ENCODE measurements at places on chromosomes 4 and X. TPM values are rescaled to one million over a fixed set of nuclear protein-coding genes. Genes with fewer than 3 reads are reported as not detected.

GRCh38 chr4:89316931-89317366, 9.3 kb upstream of the GPRIN3 start:
- H3K36me3 ChIP-seq: no peaks in the 10 kb centered on the region
- H3K4me1 ChIP-seq: peaks cover 8% of the 10 kb centered on the region
- H3K4me3 ChIP-seq: no peak overlapping the region
- no peaks in the 10 kb centered on the region for H3K27me3 ChIP-seq
- no peak overlapping the region for H3K27ac ChIP-seq
- DNase-seq: no peak

GRCh38 chr4:65353098-65353497, 317.2 kb downstream of the EPHA5 start:
- no peaks in the 10 kb centered on the region for H3K36me3 ChIP-seq
- no peak overlapping the region for H3K27ac ChIP-seq
- no peaks in the 10 kb centered on the region for H3K27me3 ChIP-seq
- DNase-seq: no peak

GRCh38 chr4:81314196-81314896, 99.3 kb upstream of the PRKG2 start:
- no peaks in the 10 kb centered on the region for H3K4me1 ChIP-seq
- H3K4me3 ChIP-seq: no peak overlapping the region
- H3K36me3 ChIP-seq: no peaks in the 10 kb centered on the region
- no peak overlapping the region for H3K27ac ChIP-seq
- peak; percentile 21 for DNase-seq

Gene GUCY1A1
- 13.2 TPM for total RNA-seq

- H3K4me1 ChIP-seq: no peaks in the 10 kb centered on the region
- no peak overlapping the region for H3K27ac ChIP-seq
- H3K36me3 ChIP-seq: no peaks in the 10 kb centered on the region
- no peaks in the 10 kb centered on the region for H3K27me3 ChIP-seq
- H3K4me3 ChIP-seq: no peak overlapping the region
Observed at GRCh38 chrX:19640693-19641374, 125.5 kb upstream of the MAP3K15 start.

DNA sequence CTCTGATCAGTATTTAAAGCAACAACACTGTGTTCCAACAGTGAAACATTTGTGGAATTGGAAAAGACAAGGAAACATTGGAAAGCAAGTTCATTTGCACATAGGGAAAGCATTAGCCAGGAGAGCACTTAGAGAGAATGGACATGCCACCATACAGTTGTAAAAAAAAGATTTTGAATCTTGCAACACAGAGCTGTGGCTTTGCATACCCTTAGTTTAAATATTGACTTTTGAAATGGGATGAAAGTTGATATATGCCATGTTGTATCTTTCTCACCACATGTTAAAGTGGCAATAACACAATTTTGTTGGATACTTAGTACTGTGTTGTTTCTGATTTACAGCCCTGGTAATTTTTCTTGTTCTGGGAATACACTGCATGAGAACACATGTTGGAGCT, 208.1 kb downstream of the BMPR1B start:
- H3K36me3 ChIP-seq: no peaks in the 10 kb centered on the region
- no peaks in the 10 kb centered on the region for H3K4me1 ChIP-seq
- no peak for DNase-seq
- no peak overlapping the region for H3K4me3 ChIP-seq
- no peaks in the 10 kb centered on the region for H3K27me3 ChIP-seq

- DNase-seq: no peak
- no peak overlapping the region for H3K4me3 ChIP-seq
- H3K4me1 ChIP-seq: peaks cover 4% of the 10 kb centered on the region
Observed at GRCh38 chr4:151417766-151418376, 8.9 kb downstream of the FHIP1A start.

- H3K27me3 ChIP-seq: no peaks in the 10 kb centered on the region
- no peaks in the 10 kb centered on the region for H3K36me3 ChIP-seq
- no peak overlapping the region for H3K4me3 ChIP-seq
- H3K27ac ChIP-seq: no peak overlapping the region
- H3K4me1 ChIP-seq: no peaks in the 10 kb centered on the region
Observed at GRCh38 chr4:46649390-46649789, 259.5 kb upstream of the GABRA2 start.

Gene MAGEB1
- not detected for total RNA-seq

Gene H2BW1
- not detected for total RNA-seq

GRCh38 chr4:65921180-65921579, 250.9 kb upstream of the EPHA5 start:
- no peaks in the 10 kb centered on the region for H3K36me3 ChIP-seq
- no peak overlapping the region for H3K4me3 ChIP-seq
- no peak for DNase-seq
- no peaks in the 10 kb centered on the region for H3K4me1 ChIP-seq
- H3K27ac ChIP-seq: no peak overlapping the region

DNA sequence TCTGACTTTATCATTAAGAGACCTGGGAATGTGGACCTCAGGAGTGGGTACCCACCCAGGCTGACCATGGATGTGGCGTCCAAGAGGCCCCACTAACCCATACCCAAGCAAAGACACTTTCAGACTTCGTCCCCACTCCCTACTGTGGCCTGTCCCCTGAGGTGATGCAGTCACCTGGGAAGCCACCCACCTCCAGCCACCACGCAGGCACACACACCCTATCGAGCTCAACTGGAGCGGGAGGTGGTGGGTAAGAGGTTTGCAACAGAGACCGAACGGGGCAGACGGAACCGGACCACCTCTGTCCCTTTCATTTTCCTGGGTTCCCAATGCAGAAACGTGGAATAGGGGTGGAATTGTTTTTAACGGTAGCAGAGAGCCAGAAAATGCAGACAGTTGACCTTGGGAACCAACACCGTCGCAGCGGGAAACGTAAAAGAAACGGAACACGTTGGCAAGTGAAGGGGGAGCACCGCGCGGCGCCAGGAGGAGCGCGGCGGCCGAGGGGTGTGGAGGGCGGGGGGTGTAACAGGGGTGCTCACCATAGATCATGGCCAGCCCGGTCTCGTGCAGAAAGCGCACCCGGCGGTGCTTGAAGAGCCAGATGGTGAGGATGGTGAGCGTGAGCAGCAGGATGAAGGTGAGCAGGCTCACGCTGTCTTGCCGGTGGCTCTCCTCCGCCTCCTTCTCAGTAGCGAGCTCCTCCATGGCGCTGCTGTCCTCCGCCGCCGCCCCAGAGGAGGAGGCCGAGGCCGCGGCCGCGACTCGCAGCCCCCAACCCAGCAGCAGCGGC, 559 bp downstream of the SLC9A7 start:
- no peaks in the 10 kb centered on the region for H3K4me1 ChIP-seq
- DNase-seq: peak; percentile 50
- no peaks in the 10 kb centered on the region for H3K27me3 ChIP-seq
- H3K27ac ChIP-seq: peak overlapping the region; percentile 57
- H3K36me3 ChIP-seq: no peaks in the 10 kb centered on the region
- peak overlapping the region; percentile 67 for H3K4me3 ChIP-seq

DNA sequence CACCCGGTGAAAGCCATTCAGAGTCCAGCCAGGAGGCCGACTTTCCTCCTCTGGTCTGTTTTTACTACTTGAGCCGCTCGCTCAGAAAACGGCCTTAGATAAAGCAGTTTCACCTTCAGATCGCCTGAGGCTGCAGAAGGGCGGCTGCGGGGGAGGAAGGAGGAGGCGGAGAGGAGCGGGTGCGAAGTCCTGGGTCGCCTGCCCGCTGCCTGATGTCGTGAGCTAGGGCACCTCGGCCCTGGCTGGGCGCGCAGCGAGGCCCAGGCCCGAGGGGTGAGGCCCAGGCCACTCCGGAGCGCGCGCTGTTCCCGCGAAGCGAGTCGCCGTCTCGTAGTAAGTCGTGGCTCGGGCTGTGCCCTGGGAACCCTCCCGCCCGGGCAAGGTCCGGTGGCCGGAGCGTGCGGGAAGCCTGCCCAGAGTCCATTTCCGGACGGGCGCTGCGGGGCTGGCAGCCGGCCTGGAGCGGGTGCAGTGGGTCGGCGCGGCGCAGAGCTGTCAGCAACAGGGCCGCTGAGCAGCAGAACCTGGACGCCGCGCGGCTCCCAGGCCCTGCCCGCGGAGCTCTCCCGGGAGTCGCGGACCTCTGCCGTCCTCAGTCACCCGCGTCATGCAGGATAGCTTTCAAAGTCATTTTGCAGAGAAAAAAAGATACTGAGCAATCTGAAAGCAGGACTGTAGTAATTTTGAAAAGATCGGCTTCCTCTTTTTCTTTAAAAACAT, 18.6 kb downstream of the TRIM2 start:
- no peaks in the 10 kb centered on the region for H3K27me3 ChIP-seq
- H3K4me3 ChIP-seq: peak overlapping the region; percentile 0
- DNase-seq: peak; percentile 59
- H3K36me3 ChIP-seq: no peaks in the 10 kb centered on the region

DNA sequence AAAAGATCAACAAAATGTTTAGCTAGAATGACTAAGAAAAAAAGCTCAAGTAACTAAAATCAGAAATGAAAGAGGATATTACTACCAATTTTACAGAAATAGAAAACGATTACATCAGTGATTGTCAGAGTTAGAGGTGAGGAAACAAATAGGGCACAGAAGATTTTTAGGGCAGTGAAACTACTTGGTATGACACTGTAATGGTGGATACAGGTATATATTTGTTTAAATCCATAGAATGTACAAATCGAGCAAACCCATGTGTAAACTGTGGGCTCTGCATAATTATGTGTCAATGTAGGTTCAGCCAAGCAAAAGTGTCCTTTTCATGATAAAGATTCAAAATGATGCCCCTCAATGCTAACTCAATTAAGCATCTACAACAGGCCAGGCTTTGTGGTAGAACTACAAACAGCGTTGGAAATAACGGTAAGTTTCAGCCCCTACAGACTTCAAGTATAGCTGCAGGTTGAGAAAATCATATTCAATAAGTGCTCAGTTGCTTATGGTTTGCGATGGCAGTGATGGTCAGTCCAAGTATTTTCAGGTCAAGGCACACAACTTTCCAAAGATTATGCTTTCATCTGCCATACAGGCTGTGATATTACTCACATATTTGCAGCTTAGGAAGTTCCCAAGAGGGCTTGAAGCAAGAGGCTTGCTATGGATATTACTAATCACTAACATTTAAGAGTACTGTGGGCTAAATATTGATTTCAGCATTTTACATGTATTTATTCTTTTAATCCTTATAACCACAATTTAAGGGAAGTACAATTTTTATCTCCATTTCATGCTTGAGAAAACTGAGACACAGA, 158.6 kb downstream of the TET2 start:
- no peak overlapping the region for H3K4me3 ChIP-seq
- H3K27ac ChIP-seq: no peak overlapping the region
- no peaks in the 10 kb centered on the region for H3K27me3 ChIP-seq
- H3K36me3 ChIP-seq: no peaks in the 10 kb centered on the region

GRCh38 chr4:128810871-128811570, 1.5 kb downstream of the JADE1 start:
- H3K27ac ChIP-seq: peak overlapping the region; percentile 98
- H3K4me3 ChIP-seq: peak overlapping the region; percentile 95
- peaks cover 8% of the 10 kb centered on the region for H3K4me1 ChIP-seq
- no peaks in the 10 kb centered on the region for H3K36me3 ChIP-seq
- no peaks in the 10 kb centered on the region for H3K27me3 ChIP-seq
- DNase-seq: peak; percentile 86

GRCh38 chr4:109026588-109026987, 263.7 kb upstream of the ETNPPL start:
- H3K4me1 ChIP-seq: no peaks in the 10 kb centered on the region
- no peaks in the 10 kb centered on the region for H3K27me3 ChIP-seq

Gene EFHC2
- total RNA-seq: not detected

DNA sequence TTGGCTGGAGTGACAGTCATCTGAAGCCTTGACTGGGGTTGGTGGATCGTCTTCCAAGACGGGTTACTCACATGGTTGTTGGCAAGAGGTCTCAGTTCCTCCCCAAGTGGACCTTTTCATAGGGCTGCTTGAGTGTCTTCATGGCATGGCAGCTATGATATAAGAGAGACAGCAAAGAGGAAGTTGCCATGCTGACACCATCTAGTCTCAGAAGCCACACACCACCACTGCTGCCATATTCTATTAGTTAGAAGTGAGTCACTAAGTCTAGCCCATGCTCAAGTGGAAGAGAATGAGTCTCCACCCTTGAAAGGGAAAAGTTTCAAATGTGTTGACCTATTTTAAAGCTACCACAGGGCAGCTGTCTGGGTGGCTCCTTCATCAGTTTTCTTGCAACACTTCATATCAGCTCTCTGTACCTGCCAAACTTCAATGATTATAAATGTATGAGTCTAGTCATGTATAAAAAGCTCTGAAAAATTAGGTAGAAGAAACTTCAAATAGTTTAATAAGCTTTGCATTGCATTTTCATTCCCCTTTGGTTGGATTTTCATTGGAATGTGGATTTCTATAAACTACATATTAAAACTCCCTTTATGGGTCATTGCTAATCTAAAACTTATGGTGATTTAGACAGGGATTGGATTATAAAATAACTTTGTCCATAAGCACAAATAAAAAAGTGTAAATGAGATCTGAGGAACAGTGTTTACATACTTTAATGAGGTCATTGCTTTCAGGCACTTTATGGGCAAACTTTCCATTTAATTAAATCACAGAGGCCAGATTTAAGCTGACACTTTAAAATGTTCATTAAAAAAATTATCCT, 68.0 kb upstream of the ATXN3L start:
- no peak for DNase-seq
- H3K4me3 ChIP-seq: no peak overlapping the region
- H3K27ac ChIP-seq: no peak overlapping the region
- peaks cover 4% of the 10 kb centered on the region for H3K4me1 ChIP-seq

- H3K27ac ChIP-seq: no peak overlapping the region
- no peak for DNase-seq
- no peaks in the 10 kb centered on the region for H3K36me3 ChIP-seq
- peak overlapping the region; percentile 47 for H3K4me3 ChIP-seq
- H3K4me1 ChIP-seq: peaks cover 28% of the 10 kb centered on the region
Observed at GRCh38 chr4:78058591-78059523, 1.7 kb downstream of the FRAS1 start.

DNA sequence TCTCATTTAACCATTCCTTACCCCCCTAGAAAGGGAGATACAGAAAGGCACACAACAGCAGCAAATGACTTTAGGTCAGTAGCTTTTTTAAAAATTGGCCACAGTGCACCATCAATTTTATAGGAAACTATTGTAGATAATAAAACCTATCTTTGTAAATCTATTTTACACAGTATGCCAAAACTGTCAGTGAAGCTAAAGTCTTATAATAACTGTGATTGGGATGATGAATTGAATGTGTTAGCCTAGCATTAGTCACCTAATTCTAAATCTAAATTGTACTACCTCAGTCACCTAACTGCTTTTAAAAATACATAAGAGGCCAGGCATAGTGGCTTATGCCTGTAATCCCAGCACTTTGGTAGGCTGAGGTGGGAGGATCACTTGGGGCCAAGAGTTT, 44.2 kb downstream of the SH3RF1 start:
- no peaks in the 10 kb centered on the region for H3K36me3 ChIP-seq
- no peak overlapping the region for H3K27ac ChIP-seq
- no peak overlapping the region for H3K4me3 ChIP-seq
- DNase-seq: no peak
- H3K27me3 ChIP-seq: no peaks in the 10 kb centered on the region

Gene GAGE12D
- total RNA-seq: not detected

DNA sequence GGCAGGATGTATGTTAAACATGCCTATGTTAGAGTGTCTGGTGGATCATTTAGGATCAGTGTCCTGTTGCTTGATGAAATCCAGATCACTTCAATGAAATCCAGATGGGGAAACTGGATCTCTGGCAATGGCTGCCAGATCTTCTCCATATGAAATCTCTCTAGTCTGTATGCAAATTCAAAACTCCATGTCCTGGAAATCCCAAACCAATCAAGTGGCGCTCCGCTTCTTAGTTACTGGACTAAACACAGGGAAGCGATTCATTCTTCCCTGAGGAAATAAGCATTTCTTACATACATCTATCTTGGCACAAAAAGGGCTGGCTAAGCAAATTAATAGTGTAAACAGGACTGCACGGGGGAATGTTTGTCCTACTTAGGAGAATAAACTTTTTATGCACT, 94.9 kb downstream of the HDAC8 start:
- H3K4me3 ChIP-seq: no peak overlapping the region
- no peaks in the 10 kb centered on the region for H3K27me3 ChIP-seq
- H3K36me3 ChIP-seq: no peaks in the 10 kb centered on the region

Gene BMP15
- total RNA-seq: not detected

Gene PDZD4
- total RNA-seq: 8.8 TPM

All from adrenal gland (tissue), 19 donors.